ENCODE measurements at places on chromosomes 7 and 10.

GRCh38 chr7:38863601-38864291, 45.2 kb downstream of the VPS41 start:
- DNase-seq = peak; percentile 79

DNA sequence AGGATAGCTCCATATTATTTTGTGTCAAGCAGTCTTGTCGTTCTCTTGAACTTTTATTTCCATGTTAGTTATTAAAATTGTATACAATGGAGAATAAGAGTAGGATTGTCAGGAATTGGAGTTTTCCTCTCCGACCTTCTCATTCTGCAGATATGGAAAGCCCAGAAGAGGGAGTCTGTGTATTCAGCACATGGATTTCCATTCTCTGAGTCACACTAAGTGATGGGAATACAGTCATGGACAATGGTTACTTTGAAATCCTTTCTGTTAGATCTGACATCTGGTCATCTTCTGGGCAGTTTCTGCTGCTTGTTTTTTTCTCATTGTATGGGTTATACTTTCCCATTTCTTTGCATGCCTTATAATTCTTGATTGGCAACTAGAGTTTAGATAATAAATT, 5.0 kb upstream of the TASOR2 start:
- DNase-seq = no peak

DNA sequence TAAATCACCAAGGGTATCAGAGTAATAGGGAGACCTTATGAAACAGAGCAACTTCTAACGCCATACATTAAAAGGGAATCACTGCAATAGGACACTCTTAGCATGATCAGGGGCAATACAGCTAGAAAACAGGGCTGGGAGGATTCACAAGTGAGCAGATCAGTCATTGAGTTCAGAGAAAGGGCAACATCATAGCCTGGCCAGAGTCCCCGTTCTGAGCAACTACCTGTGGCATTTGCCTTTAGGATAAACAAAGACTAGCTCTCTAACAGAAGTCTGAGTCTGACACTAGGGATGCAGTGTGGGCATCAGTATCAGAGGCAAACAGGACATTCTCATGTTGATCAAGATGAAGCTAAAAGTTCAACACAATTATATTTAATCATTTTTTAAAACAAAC, 297.9 kb downstream of the DGKB start:
- no peak for DNase-seq

- peak; percentile 51 for DNase-seq
These were observed at the start of gene CASD1 for GRCh38 chr7:94509264-94509886. Gene CASD1, plus strand, starts transcription at chr7:94509809. Its CDS starts 276 bp downstream, at chr7:94510085.

GRCh38 chr7:38211940-38212339, 33.9 kb downstream of the STARD3NL start:
- DNase-seq = no peak

GRCh38 chr7:44258423-44258760, 57.6 kb downstream of the YKT6 start:
- no peak for DNase-seq

DNA sequence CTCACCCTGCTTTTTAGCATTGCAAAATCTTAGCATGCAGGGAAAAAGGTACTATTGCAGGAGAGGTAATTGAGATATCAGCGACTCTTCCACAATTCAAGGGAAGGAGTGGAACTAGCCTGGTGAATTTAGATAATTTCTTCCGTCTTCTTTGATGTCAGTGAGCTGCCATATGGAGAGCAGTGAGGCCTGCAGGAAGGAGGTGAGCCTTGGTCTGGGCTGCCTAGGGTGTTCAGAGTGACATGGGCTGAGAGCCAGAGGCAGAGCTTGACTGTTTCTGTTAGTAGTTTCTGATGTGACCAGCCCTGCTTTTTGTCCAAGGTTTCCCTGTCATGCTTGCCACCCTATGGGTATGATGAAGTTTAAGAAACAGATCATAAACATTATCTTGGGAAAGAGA, 28.6 kb downstream of the KAT6B start:
- DNase-seq = no peak

DNA sequence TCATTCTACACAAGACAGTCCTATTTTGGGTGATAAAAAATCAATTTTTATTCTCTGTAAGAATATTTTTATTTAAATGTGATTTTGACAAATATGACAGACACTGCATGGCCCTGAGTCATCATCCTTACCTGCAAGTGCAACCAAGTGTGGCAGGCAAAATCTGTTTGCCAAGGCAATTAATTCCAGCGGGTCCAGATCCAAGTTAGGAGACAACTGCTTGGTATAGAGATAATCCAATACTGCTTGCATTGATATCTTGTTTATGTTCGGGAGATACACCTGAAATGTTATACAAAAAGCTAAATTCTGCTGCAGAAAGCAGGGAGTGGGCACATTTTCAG, 66.2 kb downstream of the RHOBTB1 start:
- no peak for DNase-seq

GRCh38 chr7:3114917-3115316, 71.2 kb upstream of the CARD11 start:
- DNase-seq = no peak

DNA sequence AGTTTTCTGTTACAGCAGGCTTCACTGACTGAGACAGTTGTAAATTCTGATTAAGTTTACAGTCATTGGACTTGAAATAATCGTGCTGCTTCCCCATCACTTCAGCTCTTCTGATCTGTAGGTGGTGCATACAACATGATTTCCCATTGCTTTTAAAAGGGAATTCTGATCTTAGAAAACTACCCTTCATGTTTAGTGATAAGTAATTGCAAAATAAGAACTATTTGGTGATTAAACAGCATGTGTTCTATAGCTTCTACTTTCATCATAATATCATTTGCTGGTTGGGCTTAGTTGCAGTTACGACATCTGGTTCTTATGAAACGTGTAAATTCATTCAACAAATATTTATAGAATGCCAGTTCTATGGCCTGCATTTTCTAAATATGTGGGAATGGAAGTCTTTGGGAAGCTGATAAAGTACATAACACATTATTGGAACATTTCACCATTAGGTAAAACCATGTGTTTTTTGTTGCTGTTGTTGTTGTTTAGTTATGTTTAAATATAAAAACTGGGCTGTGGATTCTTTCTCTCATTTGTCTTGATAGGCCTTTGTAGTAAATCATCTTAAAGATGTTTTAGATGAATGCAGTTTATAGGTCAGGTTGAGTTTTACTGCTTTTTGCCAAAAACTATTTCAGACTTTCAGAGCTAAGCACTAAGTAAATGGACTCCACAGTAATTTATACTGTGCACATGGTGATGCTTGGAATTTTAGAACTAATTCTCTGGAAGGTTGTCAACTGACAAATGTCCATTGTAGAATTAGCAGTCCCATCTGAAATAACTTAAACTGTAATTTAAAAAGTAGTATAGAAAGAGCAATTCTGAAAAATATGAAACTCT, 13.1 kb downstream of the GNAI1 start:
- DNase-seq = no peak

- no peak for DNase-seq
These were observed 8.4 kb downstream of the CYCS start for GRCh38 chr7:25116621-25117020.

DNA sequence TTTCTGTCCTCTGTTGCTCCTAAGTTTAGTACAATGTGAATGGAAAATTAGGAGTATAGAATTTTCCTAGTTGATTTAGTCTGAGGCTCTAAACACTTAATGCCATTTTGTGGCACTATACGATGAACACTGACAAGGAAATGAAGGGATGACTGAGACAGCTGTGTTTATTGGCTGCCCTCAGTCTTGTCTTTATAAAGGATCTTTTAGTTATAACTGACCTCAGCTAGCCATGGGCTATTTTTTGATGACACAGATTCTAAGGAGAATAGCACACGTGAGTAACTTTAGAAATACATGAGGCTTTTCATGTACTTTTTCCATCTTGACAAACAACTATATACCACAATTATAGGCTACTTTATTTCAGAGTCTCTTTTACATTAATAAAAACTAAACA, 113.7 kb downstream of the PRKG1 start:
- no peak for DNase-seq

GRCh38 chr7:25521236-25521635, 292.9 kb upstream of the NPVF start:
- DNase-seq = no peak

- DNase-seq = peak; percentile 21
These were observed 754 bp upstream of the PHYHIPL start for GRCh38 chr10:59175538-59176240.

GRCh38 chr10:93186653-93187052, 113.0 kb downstream of the CYP26A1 start:
- DNase-seq = no peak

DNA sequence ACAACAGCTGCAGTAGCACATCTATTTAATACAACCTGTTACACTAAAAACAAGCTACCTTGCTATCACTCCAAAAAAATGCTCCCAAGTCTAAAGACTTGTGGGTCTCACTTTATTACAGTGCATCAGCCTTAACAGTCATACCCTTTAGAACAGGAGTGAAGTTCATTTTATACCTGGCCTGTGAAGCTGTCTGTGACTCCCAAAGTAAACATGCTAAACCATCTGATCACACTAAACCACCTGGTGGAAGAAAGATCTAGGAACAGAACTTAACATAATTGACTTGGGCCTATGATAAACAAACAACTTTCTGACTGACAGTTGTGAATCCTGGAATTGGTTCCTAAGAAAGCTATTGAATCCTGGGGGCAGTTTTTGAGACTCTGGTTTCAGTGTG, 80.9 kb upstream of the ATP6V0A4 start:
- no peak for DNase-seq

- DNase-seq = no peak
These were observed 106.8 kb downstream of the NT5C2 start for GRCh38 chr10:103086261-103086660.

- DNase-seq = no peak
These were observed 246.1 kb downstream of the KLF6 start for GRCh38 chr10:3538656-3539531.

- DNase-seq = no peak
These were observed 29.1 kb upstream of the MKLN1 start for GRCh38 chr7:131298608-131298992.

GRCh38 chr10:70552586-70552985, 50.0 kb downstream of the PRF1 start:
- no peak for DNase-seq

DNA sequence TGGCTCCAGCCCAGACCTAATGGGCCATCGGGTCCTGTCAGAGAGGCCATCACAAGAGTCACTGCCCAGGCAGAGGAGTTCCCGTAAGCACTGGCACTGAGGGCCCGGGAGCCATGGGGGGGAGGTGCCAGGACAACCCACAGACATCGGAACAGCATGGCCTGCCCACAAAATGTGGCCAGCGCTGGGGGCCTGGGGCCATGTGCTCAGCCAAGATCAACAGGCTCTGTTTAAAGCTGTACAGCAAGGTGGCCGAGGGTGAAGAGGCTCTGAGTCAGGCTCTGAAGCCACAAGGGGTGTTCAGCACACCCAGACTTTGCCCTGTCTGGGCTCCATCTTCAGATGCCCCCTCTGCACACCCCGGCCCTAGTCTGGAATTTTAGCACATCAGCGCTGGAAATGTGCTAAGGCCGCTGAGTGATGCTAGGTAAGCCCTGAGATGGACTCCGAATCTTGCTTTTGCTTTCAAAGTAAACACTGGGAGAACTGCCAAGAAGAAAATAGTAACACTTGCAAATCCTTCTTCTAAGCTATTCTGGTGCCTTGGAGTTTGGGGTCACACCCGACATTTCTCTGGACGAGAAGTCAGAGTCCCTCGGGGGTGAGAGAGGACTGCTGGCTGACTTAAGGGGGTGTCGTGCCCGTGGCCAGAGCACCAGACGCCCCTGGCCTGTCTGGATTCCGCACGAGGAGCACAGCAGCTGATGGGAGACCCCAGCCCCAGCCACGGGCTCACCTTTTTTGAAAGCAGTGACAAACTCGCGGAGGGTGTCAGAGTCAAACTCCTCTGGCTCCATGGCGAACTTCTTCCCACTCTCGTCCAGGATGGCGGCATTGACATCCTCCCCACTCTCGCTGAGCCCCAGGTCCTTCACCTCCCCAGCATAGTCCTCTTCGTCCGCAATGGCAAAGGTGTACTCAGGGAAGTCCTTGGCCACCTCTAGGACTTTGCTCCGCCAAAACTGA, 23.6 kb downstream of the PDIA4 start:
- no peak for DNase-seq

DNA sequence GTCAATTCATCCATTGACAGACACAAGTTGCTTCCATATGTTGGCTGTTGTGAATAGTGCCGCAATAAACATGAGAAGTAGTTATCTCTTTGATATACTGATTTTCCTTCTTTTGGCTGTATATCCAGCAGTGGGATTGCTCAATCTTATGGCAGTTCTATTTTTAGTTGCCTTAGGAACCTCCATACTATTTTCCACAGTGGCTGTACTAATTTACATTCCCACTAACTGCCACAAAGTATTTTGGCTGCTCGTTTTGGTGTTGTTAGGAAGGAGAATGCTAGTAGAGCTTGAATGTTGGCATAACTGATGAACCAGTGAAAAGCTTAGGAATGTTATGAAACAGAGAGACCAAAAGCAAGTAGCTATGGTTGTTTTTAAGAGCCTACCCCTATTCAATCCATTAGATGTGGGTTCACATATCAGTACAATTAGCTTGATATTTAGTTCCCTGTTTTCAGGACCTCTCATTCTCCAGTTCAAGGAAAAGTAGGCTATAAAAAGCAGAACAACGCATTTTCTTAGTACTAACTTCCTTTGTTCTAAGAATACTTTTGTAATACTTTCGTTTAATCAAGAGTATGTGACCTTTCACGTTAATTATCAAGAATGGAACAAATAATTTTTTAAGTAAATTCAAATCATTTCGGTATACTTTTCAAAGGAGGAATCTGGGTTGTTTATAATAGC, 100.3 kb downstream of the FAS start:
- DNase-seq = no peak

DNA sequence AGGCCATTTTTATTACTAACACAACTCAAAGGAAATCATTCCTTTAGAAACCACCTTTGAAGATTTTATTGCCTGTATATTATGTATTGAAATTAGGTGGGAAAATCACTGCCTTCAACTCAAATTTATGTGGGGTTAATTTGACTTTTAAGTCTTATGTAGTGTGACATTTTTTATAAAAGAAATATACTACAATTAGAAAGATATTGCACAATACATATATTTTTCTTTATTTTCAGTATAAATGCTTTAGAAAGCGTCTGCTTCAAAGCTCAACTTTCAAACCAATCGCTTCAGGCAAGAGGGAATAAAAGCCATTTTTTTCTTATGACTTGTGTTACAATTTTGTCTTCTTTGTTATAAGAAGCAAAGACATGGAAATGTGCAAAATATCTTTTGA, 337.4 kb upstream of the ZWINT start:
- DNase-seq = no peak

GRCh38 chr7:37333075-37333474, 115.6 kb downstream of the ELMO1 start:
- no peak for DNase-seq
